ENCODE measurements at places on chromosomes 16 and 17.

GRCh38 chr16:22123146-22123545, 30.8 kb downstream of the VWA3A start:
- no peak for DNase-seq

DNA sequence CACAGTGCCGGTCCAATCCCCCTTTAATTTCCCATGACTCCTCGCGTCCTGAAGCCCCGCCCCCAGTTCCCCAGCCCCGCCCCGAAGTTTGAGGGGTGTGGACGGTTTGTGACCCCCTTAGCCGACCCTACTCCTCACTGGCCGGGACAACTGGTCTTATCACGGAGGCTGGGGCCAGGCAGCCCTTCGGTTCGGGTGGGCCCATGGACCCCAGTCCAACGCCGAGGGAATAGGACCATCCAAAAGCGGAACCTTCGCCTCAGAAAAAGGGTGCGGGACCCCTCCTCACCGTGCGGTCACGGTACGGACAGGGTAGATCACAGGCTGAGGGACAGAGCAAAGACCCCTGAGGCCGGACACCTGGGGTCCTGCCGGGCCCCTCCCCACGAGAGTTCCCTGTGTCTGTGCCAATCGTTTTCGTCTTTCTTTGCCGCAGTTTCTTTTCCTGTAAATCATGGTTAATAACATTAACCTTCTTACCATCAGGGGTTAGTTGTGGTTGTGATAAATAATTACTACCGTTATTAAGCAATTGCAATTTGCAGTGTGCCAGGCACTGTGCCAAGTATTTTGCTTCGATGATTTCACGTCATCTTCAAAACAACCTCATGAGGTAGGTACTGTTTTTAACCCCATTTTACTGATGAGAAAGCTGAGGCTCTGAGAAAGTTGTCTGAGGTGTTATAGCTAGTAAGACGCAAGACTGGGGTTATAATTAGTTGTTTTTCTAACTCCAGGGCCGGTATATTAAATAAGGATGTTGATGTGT, 543 bp downstream of the TMUB2 start:
- DNase-seq, result no peak

GRCh38 chr16:967546-968295, 3.1 kb downstream of the LMF1 start:
- DNase-seq, result no peak

DNA sequence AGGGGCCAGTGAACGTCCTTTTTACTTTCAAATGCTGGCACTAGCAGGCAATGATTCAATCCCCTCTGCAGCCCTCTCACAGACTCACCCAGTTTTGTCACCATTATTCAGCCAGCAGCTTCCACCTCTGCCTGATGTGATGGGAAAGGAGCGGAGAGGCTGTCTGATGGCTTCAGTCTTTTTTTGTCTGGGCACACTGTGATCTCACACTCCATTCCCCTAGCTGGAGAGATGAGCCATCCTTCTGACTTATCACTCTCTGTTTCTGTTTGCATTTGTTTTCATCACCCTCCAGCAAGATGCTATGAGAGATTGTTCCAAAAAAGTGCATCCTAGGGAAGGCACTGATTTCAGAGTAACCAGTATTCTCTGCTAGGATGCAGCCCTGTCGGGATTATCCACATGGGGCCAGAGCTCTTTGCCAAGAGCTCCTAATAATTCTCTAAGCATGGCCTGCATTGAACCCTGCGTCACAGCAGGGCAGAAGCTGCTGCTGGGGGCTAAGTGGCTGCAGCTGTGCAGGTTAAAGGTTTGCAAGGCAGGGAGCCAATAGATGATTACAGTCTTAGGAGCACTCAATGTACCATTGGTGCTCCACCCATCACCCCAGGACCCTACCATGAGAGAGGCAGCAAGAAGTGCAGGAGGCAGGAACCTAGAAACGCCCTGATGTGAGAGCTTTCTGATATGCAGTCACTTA, 236.1 kb upstream of the C16orf82 start:
- no peak for DNase-seq

- DNase-seq, result no peak
These were observed 90.3 kb downstream of the KATNIP start for GRCh38 chr16:27640277-27640600.

GRCh38 chr16:49961089-49961488, 63.9 kb upstream of the CNEP1R1 start:
- DNase-seq, result no peak

- no peak for DNase-seq
These were observed 7.2 kb downstream of the LSM12 start for GRCh38 chr17:44059101-44059892.

GRCh38 chr17:82808921-82809905, 30.6 kb downstream of the ZNF750 start:
- no peak for DNase-seq

DNA sequence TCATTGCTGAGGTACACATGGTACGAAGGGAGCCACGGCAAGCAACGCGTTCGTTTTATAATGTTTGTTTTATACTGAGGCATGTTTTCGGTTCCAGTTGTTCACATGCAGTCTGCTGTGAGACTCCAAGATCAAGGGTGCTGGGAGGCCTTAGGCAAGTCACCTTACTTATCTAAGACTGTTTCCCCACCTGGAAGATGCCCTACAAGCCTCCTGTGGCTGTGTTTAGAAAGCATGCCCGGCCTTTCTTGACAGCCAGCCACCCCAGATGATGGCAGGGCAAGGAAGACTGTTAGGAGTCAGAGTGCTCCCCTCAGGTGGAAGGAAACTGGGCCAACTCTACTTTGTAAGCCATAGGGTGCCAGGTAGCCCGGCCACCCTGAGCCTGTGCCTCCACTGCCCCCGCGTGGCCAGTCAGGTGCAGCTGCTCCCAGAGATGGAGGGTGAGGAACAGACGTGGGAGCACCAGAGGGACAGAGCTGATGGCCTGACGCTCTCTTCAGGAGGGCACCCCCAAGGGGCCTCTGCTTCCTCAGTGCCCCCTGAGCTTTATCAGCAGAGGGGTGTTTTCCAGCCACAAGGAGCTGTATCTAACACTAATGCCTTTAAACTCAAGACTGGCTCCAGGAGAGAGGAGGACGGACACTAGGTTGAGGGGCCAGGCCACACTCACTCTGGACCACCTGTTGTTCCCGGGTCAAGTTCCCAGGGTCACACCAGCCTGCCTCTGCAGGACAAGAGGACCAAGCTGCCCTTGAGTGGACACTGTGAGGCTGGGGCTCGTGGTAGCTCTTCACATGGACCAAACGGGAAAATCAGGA, 5.4 kb downstream of the NAT9 start:
- no peak for DNase-seq

- DNase-seq, result no peak
These were observed 61.2 kb upstream of the MED13 start for GRCh38 chr17:62126292-62126691.

DNA sequence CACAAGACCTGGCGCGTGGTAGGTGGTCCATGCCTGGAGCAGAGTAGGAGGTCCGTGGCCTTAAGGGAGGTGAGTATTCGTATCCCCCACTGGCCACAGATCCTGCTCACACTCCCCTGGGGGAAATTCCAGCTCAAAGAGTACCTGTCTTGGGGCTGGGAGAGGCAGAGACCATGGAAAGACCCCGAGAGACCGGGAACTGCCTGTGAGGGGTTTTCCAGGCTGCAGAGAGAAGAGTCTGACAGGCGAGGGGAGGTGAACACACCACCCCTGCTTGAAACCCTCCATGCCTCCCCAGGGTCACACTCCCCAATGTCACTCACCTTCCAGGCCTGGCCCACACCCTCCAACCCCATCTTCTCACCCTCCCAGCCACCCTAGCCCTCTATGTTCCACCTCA, 12.6 kb upstream of the SNN start:
- DNase-seq, result no peak

DNA sequence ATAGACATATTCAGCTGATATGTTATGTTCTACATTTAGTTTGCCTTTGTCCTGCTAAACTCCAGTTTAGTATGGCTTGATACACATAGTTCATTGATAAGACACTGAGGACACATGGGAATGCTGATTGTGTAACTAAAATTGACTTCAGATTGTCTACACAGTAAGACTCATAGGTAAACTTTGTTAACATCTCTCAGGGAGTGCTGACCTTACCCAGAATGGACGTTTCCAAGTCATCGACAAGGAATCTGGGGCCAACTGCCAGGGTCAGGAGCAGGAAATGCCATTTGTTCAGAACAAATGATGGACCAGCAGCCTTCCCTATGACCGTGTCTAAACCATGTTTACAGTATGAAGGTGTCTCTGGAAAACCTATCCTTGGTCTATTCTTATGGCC, 58.7 kb downstream of the DYNLRB2 start:
- no peak for DNase-seq

GRCh38 chr17:78294356-78294755, 62.9 kb downstream of the TMEM235 start:
- no peak for DNase-seq

DNA sequence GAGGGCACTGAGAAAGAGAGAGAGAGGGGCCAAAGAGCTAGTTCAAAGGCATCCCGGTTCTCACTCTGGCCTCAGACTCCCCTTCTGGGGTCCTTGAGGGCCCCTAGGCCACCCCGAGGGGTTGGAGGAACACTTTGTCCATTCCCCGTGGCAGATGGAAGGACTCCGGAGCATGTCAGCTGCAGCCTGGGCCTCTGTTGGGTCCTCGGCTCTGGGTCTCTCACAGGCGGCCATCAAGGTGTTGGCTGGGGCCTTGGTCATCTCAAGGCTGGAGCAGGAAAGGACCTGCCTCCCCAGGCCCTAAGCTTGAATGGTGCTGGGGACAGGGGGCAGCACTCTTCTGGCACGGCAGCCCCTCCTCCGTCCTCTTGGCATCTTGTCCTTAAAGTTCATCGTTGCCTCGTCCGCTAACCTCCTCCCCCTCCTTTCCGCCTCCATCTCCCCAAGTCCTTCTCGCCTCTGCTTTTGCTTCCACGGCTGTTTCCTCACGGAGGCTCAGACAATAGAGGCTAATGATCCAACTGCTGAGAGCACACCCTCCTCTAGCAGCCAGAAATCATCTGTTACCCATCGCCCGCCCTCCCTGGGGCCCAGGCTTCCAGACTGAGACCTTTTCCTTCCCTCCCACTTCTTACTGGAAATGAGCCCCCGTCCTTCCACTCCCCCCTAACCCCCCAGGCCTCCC, 23.3 kb downstream of the CCR7 start:
- DNase-seq, result no peak

DNA sequence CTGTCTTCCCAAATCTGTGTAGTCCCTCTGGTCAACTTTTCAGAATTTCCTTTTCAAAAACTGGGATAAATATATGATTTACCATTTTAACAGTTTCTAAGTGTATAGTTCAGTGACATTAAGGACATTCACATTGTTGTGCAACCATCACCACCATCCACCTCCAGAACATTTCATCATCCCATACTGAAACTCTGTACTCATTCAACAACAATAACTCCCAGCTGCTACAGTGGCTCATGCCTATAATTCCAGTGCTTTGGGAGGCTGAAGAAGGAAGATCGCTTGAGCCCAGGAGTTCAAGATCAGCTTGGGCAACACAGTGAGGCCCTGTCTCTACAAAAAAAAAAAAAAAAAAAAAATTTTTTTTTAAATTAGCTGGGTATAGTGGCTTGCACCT, 131.0 kb downstream of the AATF start:
- no peak for DNase-seq

DNA sequence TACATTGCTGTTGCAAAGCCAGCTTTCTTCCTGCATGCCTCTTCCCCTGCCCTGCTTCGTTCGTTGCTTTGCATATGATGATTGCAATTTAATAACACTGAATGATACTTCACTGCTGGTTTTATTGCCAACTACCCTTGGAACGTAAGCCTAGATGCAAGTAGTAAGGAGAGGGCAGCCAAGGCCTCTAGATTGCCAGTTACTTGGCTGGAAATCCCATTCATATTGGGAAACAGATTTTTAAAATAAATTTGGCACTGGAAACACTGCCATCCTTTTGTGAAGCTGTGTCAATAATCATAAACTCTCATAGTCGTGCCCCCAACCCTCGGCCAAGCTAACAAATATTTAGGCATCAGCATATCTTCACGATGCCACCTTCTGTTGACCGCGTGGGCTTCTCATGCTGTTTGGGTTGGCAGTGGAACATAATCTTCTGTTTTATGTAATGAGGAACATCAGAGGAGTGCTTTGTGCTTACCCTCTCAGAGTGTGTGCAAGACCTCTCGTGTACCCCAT, 86.5 kb downstream of the MAP2K6 start:
- DNase-seq, result no peak

DNA sequence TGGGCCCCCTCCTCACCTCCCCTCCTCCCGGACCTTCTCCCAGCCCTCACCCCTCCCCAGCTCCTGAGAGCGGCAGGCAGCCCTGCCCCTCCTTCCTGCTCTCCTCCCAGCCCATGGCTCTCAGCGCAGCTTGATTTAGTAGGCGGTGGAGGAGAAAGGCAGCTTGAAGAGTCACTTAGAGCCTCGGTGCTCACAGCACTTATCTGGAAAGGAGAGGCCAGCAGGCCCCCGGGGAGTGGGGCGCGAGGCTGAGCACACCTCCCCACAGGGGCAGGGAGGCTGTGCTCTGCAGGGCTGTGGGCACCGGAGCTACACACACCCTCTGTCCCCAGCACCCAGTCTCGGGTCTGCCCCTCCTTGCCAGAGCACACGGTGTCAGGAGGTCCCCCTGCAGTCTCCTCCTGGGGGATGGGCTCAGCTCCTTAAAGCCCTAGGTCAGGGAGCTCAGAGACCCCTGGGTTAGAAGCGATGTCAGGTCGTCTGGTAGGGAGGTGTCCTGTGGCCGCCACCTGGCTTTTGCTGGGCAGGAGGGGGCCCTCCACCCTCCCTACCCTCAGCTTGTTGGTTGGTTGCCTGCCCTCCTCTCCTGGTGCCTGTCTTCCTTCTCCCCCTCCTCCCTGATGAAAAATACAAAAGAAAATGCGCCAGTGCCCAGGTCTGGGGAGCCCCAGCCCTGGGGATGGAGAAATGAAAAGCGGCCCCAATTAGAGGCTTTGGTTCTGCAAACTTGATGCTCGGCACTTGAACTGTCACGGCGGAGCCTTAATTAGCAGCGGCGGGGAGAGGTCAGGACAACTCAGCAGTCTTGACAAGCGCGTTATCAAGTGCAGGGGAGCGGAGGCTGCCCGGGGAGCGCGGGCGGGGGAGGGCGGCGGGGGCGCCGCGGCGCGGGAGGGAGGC, 151.1 kb upstream of the GSE1 start:
- DNase-seq, result peak; percentile 64

DNA sequence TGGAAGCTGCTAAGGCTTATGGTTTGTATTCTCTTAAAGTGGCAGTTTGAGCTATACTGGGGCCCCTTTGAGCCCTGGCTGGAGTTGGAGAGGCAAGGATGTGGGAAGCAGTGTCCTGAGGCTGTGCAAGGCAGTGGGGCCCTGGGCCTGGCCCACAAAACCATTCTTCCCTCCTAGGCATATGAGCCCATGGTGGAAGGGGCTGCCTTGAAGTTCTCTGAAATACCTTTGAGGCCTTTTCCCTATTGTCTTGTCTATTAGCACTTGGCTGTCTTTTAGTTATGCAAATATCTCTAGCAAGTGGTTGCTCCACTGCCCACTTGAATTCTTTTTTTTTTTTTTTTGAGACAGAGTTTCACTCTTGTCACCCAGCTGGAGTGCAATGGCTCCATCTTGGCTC, 119.2 kb downstream of the PCTP start:
- no peak for DNase-seq

DNA sequence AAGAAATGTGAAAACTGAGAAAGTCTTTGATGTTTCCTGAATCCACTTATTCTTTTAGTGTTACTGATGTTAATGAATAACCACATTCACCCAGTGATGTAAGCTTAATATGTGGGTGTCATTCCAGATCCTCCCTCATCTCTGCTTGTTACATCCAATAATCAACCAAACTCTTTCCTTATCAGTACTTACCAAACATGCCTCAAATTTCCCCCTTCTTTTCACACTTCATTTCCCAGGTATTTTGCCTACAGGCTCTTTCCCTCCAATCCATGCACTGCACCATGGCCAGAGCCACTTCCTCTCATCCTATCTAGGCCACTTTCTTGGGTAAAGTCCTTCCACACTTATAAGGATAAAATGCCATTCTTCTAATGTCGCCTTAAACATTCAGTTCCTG, 451.5 kb downstream of the NPIPA7 start:
- no peak for DNase-seq
